ENCODE measurements at places on chromosomes 12 and 14. TPM values are rescaled to one million over a fixed set of nuclear protein-coding genes. Genes with fewer than 3 reads are reported as not detected.

Gene RASSF9
- total RNA-seq = 7.2 TPM

Gene GDF3
- total RNA-seq = not detected

Gene CLEC4E
- not detected for total RNA-seq

Gene EPYC
- not detected for total RNA-seq

Gene TMTC1
- total RNA-seq = 42.4 TPM

Gene AREL1
- total RNA-seq = 64.4 TPM

Gene C1S
- total RNA-seq = 13.1 TPM

Gene PTPRB
- 10.1 TPM for total RNA-seq

Gene CLEC7A
- total RNA-seq = 2.1 TPM

Gene IFNG-AS1
- total RNA-seq = not detected

Gene RERGL
- 1.8 TPM for total RNA-seq
